ENCODE measurements at places on chromosomes 6 and 20. TPM values are rescaled to one million over a fixed set of nuclear protein-coding genes. Genes with fewer than 3 reads are reported as not detected.

GRCh38 chr6:8047541-8048292 is 16.5 kb downstream of the BLOC1S5 start:
- no peak for DNase-seq

DNA sequence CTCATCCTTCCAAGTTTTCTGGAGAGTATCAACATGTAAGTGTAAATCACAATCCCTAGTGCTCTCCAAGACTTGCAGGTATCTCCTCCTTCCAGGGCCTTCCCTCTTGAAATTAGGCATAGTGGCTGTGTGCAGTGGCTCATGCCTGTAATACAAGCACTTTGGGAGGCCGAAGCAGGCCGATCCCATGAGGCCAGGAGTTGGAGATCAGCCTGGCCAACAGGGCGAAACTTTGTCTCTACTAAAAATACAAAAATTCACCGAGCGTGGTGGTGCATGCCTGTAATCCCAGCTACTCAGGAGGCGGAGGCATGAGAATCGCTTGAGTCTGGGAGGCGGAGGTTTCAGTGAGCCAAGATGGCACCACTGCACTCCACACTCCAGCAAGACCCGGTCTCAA is 9.4 kb upstream of the ANGPT4 start:
- no peak for DNase-seq

- no peak for DNase-seq
Observed at GRCh38 chr20:42790111-42790510, 399.6 kb downstream of the PTPRT start.

GRCh38 chr20:39524371-39524911 is 562.3 kb downstream of the DHX35 start:
- DNase-seq, result peak; percentile 16

DNA sequence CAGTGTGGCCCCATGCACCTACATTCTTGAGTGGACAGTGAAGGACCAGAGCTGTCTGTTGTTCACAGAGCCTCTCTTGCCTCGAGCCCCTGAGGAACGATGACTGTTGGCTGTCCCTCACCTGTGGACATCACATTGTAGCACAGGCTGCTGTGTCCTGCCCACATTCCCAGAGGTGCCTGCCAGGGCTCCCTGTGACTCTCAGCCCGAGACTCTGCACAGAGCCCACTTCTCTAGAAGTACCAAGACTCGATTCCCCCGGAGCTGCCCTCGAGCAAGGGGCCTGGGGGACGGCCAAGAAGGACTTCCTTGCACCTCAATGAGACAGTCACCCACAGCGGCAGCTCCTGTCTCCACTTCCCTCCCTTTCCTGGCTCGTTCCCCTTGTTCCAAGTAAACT is 28.6 kb upstream of the DLGAP4 start:
- DNase-seq, result no peak

DNA sequence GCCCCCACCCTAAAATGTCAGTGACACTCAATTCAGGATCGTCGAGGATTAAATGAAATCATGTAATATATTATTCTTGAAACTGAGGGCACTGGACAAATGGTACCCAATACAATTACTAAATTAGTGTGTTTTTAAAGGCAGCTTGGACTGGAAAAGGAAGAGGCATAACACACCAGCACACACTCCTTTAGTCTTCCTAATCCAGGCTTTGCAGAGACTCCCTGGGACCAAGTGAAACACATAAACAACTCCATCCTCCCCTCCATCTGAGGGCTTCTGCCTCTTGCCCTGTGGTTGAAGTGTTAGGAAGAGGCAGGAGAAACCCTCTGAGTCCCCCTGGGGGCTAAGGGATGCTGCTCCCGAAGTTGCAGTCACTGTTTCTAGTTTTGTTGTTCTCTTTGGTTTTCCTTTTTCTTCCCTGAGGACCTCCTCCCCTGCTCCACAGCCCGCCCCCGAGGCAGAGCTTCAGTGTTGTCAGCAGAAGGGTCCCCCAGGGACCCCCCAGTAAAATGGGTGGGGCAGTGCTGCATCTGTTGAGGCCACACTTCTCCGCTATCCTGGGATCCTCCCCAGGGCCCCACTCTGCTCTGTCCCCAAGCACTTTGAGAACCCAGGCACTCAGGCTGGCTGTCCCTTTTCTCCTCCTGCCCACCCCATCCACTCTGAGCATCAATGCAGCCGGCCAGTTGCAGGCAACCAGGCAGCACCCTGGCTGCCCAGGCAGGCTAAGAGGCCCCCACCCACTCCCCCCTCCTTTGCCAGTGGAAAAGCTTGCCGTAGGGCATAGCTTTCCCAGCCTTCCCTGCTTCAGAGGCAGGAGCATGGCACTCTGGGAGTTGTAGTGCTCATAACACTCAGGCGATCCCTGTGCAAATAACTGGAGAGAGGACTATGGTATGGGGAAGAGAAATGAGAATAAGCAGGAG is 5.9 kb downstream of the TMEM63B start:
- DNase-seq, result peak; percentile 45

DNA sequence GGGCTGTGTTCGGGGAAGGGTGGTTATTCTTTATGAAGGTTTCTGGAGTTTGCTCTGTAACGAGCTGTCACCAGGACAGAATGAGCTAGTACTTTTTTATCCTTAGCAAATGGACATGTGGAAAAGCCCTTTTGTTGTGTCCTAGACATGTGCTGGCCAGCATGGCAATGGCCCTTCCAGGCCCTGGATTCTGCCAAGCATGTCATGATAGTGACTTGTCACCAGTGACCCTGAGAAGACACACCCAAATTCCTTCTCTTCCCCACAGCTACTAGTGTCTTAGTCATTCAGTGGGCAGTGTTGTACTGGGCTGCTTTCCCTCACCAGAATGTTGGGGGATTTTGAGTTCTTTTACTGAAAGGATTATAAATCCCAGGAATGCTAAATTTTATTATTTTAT is 74.0 kb upstream of the XRN2 start:
- DNase-seq, result no peak

- DNase-seq, result no peak
Observed at GRCh38 chr6:110999634-111000270, 17.9 kb downstream of the RPF2 start.

DNA sequence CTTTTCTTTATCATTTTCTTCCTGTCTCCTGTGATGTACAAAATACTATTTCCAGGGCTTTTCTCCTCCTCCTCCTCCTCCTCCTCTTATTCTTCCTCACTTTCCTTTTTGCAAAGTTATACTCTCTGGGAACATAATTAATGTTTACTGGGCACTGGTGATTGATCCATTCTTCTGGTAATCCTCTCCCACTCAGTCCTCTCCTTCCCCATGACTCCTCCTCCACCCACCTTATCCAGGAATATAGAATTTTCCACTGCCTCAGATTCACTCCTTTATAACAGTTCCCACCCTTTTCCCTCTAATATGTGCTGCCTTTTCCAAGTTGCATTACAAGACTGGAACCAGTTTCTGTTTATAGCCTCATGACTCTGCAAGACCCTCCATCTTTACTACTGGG is 62.5 kb upstream of the IYD start:
- DNase-seq, result no peak

GRCh38 chr6:116963972-116964371 is 86.9 kb downstream of the RFX6 start:
- DNase-seq, result no peak

DNA sequence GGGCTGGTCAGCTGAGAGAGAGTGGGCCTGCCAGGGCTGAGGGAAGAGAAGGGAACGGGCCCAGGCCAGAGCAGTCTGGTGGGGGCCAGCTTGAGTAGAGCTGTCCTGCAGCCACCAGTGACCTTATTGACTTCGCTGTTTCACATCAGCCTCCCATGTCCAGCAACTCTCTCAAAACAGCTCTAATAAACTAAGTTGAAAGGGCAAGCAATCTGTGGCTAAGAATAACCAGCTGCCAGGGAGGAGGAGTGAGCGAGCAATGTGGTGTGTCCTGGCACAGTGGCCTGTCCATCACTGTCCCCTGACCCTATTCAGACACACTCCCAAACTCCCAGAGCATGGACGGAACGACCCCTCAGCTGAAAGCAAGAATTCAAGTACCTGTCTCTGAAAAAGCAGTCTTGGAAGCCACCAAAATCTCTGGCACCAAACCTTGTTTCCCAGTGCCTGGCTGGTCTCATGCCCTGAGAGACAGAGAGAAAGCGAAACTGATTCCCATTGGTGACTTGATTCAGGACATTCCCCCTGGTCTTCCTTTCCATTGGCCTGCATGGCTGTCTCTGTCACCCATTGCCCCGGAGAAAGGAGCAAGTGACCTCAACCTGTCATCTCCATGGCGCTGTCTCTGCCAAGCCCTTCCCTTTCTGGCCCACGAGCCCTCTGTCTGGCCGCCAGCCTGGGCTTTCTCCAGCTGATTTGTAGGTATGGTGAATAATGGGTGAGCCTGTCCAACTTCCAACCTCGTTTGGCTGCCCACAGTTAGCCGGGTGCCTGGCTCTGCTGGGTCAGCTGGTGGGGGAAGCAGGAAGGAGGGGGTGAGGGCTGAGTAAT is at the start of gene DDO:
TSS of gene DDO (minus strand) at position 490 of the 831 bp plus-strand sequence. CDS start 2,113 bp downstream, outside the sequence.
- DNase-seq, result peak; percentile 55

GRCh38 chr6:37868447-37868825 is 48.9 kb downstream of the ZFAND3 start:
- DNase-seq, result no peak

DNA sequence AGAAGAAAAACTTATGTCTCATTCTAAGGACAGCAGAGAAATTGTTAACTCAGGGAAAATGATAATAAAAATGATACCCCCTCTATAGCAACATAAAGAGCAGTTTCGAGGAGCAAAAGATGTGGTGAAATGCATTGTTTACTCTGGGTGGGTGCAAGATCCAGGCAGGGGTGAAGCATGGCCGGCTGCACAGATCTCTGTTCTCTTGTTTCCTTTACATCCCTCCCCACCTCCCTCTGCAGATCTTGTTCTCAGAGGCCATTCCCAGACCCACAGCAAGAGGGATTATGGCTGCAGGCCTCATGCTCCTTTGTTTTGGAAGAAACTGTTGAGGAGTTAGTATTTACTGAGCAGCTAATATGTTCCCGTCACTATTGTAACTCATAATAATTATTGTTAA is 1.8 kb downstream of the BTN3A1 start:
- no peak for DNase-seq

DNA sequence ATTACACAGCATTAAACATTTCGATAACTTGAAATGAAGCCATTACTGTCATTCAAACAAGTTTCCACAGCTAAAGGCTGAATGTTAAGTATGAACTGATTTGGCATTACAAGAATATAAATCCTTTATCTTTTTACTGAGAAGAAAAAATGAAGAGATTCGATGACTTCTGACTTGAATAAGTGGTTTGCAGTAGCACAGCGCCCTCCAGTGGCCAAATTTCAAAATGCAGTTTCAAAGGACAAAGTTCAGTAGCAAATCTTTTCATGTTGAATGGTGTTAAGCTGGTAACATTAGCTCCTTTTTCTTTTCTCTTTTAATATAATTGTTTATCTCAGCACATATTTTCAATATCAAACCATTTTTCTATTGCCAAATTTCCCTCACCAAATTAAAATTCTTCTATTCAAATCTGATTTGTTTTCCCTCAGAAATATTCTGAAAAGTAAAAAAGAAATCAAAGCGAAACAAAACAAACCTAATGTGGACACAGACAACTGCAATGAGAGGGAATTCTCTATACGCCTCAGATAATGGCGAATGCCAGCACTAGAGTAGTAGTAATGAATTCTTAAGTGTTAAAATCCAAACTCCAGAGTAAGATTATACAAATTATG is 145.7 kb downstream of the BTBD9 start:
- peak; percentile 47 for DNase-seq

- DNase-seq, result no peak
Observed at GRCh38 chr20:57996936-57997890, 231.2 kb downstream of the ANKRD60 start.

DNA sequence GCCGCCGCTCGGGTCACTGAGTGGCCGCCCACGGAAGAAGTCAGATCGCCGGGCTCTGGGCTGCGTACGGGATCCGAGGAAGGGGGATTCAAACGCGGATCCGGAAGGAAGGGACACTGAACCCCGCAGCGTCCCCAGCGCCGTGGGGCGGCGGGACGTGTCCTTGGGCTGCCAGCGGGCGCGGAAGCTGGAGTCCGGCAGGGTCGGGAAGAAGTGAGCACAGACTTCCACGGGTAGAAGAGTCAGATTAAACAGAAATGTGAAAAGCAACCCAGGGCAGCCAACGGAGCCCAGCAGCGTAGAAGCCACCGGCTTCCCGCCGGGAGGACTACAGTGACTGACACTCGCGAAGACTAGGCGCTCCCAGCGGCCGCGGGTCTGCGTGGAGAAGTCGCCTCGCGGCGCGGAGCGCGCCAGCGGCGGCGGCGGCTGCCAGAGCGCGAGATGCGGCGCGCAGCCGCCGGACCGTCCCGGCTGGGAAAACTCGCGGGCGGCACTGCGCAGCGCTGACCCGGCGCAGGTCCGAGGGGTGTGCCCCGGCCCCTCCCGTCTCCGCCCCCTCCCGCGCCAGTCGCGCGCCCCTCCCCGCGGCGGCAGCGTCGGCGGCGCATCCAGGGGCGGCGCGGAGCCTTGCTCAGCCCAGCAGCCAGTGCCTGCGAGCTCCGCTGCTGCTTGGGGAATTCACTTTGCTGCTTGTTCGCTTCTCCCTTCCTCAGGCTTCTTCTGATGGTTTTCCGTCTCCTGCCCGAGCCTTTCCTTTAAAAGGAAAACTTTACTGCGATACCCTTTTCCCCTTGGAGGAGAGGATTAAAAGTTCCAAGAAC is at the start of gene SAMD5:
TSS of gene SAMD5 (plus strand) at position 649 of the 824 bp plus-strand sequence. CDS start 239 bp downstream, outside the sequence.
- peak; percentile 79 for DNase-seq

GRCh38 chr6:56483929-56484328 is 158.8 kb downstream of the DST start:
- DNase-seq, result no peak

- DNase-seq, result no peak
Observed at GRCh38 chr20:63176034-63176426, 39.9 kb downstream of the YTHDF1 start.

DNA sequence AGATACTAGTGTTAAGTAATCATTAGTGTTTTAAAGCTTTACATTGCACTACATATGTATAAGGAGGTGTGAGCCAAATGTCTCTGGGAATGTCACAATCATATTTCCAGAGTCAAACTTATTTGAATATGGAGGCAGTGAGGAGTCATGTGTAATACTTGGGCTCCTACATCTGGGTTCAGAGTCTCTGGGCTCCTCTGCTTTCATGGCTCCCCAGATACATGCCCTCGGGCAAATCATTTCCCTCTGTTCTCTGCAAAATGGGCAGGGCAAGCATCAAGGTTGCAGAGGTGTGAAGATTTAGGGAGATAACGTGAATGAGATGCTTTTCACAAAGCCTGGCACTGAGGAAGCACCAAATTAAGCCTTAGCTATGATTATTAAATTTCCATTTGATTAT is 138.3 kb upstream of the SGK1 start:
- no peak for DNase-seq

GRCh38 chr20:997486-997885 is 4.6 kb downstream of the RSPO4 start:
- no peak for DNase-seq

MEI4 gene
- polyA plus RNA-seq, result 0.12 TPM

DEFB128 gene
- not detected for polyA plus RNA-seq

SLC26A8 gene
- 0.60 TPM for polyA plus RNA-seq

TCF19 gene
- 20.2 TPM for polyA plus RNA-seq

MOCS1 gene
- 27.7 TPM for polyA plus RNA-seq

LHFPL5 gene
- not detected for polyA plus RNA-seq

RIPOR2 gene
- 5.8 TPM for polyA plus RNA-seq

SMAP1 gene
- 26.9 TPM for polyA plus RNA-seq

Measured in right lung (tissue), 10 donors.